ENCODE measurements at places on chromosomes 4 and X.

DNA sequence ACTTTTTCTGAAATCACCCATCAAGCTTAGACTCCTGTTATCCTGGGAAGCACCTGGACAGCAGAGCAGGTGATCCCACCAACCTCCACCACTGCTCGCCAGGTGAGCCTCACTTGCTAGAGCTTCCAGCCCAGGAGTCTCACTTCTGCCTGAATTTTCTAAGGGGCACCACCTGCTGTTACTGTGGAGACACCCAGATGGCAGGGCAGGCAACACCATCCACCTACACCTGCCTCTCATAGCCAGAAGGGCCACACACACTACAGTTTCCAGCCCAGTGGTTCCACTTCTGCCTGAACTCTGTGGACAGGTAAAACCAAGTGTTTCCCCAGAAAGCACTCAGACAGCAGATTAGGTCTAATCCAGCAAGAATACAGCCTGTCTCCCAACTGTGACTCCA, 262.0 kb downstream of the ARAP2 start:
- no peak for DNase-seq

GRCh38 chr4:147578593-147578992, 38.6 kb upstream of the TMEM184C start:
- no peak for DNase-seq

GRCh38 chrX:104806346-104806745, 240.3 kb downstream of the IL1RAPL2 start:
- DNase-seq, result no peak

DNA sequence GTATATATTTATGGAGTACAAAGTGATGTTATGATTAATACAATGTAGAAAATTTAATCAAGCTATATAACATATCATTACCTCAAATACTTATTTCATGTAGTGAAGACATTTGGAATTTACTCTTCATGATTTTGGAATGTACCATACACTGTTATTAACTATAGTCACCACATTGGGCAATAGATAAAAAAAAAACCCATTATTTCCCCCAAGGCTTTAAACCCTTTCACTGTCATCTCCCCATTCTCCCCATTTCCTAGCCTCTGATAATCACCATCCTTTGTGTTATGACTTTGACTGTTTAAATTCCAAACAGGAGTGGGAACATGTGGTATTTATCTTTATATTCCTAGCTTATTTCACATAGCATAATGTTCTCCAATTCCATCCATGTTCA, 2189.1 kb upstream of the AGA start:
- DNase-seq, result no peak

DNA sequence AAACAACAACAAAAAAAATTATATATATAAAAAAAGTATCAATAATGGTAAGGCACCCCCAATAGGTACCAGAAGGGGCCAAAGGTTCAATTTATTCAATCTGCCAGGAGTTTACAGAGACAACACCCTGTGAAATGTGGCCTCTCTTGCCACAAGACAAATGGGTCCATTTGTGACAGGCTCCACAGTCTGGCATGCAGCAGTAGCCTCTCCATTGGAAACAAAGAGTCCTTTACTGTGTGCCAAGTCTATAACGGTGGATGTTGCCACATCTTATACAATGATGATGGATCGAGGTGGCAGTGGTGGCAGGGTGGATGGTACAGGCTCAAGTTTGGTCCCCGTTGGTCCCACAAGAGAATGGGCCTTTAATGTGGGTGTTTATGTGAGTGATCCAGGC, 70.1 kb upstream of the SH3RF1 start:
- no peak for DNase-seq

DNA sequence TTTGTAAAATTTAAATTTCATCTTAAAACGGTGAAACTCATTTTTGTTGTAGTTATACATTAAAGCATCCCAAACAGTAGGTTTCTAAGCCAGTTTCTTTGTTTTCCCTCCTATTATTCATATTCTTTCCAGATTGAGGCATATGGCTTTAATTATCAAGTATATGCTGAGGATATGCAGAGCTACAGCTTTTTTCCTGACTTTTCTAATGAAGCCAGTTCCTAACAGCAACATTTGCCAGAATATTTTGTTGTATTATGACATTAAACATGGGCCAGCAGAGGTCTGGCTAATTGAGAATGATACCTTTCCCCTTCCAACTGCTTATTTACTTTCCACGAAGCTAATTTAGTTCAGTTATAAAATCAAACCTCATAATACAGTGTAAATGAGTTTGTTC, 75.3 kb downstream of the SLIT2 start:
- no peak for DNase-seq

DNA sequence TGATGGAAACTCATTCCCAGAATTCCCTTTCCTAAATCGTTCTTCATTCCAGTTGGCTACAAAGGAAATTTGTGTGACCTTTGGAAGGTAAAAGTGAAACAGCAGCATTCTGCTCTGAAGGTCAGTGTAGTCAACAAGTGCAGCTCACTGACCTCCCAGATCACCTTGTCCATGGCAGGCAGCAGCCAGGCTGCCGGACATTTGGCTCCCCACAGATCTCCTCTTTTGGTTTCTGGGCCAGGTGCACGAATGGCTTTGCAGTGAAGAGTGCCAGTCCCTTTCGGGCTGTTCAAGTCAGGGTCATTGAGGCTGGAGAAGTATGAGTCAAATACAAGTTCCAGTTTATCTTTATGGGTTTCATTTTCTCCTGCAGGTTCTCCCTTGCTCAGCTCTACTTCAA, 14.3 kb downstream of the GPRIN3 start:
- DNase-seq, result no peak

DNA sequence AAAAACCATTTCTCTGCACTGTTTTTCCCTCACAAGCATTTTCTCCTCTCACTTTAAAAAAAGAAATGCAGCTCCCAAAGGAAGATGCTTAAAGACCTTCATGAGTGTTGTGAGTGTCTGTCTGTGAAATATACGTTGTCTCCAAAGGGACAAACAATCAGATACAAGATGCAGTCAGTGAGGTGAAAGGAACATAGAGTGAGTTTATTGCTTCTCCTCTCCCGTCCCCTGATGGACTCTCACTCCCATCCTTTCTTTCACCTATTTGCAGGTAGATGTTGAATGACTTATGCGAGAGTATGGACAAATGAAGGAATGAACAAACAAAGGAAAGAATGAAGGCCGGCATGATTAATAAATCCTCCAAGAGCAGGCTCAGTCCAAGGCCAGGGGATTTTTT, 561.2 kb upstream of the DIPK2B start:
- no peak for DNase-seq

GRCh38 chr4:2393353-2394270, 24.8 kb downstream of the ZFYVE28 start:
- DNase-seq, result no peak

- DNase-seq, result no peak
These were observed 9.3 kb downstream of the CETN2 start for GRCh38 chrX:152821145-152821765.

DNA sequence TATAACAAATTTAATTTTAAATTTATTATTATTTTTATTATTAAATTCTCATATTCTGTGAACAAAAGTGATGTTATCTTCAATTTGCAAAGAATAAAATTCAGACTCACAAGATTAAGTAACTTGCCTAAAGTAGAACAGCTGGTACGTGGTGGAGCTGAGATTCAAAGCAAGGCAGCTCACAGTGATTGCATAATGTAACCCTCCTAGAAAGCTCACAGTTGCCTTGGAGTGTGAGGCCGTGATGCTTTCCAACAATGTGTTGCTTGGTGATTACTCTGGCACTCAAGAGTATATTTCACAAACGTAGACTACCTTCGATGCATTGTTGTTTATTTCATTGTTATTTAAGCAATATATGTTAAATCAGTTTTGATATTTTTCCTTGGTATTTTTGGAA, 1039.2 kb upstream of the PABPC4L start:
- no peak for DNase-seq

DNA sequence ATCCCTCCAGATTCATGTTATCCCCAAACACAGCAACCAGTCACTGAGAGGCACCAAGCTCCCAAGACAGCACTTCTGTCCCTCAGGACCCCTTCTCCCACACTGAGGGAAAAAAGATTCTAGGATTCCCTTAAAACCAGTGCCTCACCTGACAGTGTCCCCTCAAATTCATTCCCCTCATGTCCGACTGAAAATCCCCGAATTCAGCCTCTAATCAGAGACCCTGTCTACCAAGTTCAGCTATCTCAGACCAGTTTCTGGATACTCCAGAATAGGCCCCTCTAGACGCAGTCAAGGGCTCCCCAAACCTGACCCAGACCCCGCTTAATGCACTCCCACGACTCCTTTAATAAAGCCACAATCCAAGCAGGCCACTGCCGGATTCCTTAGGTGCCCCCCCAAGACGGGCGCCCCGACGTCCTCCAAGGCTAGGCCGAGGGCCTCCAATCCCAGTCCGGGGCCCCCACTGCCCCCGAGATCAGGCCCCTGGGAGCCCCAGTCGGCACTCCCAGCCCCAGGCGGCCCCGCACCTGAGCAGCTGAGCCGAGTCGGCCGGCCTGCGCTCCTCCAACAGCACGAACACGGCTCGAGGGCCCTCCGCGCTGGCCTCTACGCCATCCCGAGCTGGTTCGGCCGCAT, 457 bp downstream of the TFE3 start:
- no peak for DNase-seq

DNA sequence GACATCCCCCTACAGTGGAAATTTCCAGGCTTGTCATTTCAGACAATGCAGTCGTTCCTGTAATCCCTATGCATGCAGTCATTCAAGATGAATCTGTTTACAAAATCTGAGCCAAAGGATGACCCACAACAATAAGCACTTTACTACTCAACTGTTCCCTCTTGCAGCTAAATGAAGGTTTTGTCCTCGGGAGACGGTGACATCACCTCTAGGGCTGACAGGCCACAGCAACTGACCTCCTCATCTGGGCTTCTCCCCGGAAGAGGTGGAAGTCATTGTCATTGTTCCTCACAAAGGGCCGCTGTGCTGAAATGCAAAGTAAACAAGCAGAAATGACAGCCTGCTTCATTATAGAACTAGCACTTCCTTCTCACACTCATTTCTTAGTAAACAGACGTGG, 29.2 kb downstream of the CLRN2 start:
- no peak for DNase-seq

DNA sequence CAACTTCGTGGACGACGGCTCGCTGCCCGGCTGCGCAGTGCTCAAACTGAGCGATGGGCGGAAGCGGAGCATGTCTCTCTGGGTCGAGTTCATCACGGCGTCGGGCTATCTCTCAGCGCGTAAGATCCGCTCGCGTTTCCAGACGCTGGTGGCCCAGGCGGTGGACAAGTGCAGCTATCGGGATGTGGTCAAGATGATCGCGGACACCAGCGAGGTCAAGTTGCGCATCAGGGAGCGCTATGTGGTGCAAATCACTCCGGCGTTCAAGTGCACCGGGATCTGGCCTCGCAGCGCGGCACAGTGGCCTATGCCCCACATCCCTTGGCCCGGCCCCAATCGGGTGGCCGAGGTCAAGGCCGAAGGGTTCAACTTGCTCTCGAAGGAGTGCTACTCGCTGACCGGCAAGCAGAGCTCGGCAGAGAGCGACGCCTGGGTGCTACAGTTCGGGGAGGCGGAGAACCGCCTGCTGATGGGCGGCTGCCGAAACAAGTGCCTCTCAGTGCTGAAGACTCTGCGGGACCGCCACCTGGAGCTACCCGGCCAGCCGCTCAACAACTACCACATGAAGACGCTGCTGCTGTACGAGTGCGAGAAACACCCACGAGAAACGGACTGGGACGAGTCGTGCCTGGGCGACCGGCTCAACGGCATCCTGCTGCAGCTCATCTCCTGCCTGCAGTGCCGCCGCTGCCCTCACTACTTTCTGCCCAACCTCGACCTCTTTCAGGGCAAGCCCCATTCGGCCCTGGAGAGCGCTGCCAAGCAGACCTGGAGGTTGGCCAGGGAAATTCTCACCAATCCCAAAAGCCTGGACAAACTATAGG, 1.5 kb downstream of the MAB21L2 start:
- no peak for DNase-seq

DNA sequence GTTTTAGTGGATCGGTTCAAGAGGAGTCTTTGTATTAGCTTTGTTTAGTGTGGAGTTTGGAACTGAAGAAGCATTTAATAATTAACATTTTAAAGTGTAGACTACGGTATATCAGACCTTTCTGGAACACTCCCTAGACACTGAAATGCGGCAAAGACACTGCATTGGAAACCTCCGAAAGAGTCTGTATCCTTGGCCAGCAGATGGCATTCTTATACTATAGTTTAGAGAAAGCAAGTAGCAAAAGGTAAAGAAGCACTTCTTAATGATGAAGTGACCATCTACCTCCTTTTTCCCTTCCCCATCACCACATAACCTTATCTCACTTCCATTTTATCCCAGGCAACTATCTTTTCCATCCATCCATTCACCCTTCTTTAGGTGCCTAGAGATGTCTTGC, 7.6 kb downstream of the FABP2 start:
- DNase-seq, result no peak

DNA sequence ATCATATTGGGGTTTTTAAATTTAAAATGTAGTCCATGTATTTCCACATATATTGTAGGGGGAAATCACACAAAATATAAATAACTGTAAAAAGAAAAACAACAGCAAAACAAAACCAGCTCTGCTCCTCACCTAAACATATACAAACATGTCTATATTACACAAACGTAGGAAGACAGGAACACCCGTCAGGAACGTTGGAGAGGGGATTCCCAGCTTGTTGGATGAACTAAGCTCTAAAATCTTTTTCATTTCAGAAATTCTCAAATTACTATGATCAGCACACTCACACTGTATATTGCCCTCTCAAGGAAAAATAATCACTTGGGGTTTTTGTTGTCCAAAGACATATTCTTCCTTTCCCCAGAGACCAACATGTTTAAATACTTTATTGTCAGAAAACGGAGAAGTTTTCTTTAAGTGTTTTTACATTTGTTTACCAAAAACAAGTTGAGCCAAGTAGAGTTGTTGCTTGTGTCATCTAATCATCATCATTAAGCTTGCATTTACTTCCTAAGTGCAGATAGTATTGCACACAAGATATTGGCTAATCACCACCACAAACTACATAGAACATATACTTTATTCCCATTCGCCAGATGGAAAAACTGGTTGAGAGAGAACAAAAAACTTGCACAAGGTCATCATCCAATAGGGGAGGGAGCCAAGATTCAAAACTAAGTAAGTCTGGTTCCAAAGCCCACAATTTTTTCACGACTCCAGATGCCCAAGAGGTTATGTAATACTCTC, 2.4 kb upstream of the TLR10 start:
- DNase-seq, result no peak

GRCh38 chrX:103356130-103356798, at the start of gene TCEAL9:
Gene TCEAL9 (plus strand): TSS chrX:103356506. CDS start chrX:103357685, 1,179 bp downstream.
- no peak for DNase-seq
